ENCODE measurements at places on chromosomes 1 and 21. TPM values are rescaled to one million over a fixed set of nuclear protein-coding genes. Genes with fewer than 3 reads are reported as not detected.

GRCh38 chr1:7508052-7508933, 262.8 kb upstream of the VAMP3 start:
- no peak for DNase-seq

DNA sequence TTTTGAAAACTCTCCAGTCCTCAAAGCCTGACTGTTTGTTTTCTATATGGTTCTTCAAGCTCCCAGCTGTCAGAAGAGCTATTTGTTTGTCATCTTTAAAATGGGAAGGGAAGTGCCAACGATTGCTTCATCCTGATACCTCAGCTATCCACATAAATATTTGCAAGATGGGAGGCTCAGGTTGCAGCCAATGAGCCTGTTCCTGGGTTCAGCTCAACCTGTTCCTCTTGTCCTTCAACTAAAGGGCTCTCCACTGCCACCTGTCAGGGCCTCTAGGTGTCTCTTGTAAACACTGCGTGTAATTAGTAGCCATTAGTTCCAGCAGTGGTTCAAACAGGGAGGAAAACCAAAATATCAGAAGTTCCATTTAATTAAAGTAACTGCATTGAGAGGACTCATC, 445.1 kb downstream of the AJAP1 start:
- no peak for DNase-seq

DNA sequence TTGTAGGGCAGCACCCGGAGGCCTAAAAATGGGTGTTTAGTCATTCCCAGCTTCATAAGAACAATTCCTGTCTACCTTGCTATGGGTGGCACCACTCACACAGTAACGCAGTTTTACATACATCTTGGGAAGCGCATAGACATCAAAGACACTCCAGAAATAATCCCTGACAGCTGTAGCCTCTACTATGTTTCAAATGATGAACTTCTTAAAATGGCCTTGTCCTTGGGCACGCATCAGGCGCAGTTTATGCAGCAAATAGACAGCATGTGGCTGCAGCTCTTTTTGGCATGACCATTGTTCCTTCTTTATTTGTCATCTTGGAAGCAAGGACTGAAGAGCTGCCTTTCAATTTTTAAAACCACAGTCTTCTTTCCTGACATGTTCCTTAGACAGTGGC, 77.6 kb upstream of the CACYBP start:
- no peak for DNase-seq

DNA sequence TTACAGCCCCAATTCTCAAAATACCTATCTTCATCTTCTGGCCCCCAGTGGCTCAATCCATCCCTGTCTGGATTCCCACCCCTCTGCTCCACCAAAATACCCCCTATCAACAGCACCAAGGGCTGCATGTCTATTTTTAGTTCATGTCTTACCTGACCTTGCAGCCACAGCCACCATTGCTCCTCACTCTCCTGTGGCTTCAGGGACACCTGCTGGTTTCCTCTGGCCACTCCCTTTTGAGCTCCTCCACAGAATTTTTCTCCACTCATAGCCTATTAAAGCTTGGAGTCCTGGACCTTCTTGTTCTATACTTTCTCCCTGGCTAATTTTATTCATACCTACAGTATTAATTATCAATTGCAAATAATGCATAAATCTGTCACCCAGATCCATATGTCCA, 125.3 kb upstream of the NGF start:
- DNase-seq: no peak

DNA sequence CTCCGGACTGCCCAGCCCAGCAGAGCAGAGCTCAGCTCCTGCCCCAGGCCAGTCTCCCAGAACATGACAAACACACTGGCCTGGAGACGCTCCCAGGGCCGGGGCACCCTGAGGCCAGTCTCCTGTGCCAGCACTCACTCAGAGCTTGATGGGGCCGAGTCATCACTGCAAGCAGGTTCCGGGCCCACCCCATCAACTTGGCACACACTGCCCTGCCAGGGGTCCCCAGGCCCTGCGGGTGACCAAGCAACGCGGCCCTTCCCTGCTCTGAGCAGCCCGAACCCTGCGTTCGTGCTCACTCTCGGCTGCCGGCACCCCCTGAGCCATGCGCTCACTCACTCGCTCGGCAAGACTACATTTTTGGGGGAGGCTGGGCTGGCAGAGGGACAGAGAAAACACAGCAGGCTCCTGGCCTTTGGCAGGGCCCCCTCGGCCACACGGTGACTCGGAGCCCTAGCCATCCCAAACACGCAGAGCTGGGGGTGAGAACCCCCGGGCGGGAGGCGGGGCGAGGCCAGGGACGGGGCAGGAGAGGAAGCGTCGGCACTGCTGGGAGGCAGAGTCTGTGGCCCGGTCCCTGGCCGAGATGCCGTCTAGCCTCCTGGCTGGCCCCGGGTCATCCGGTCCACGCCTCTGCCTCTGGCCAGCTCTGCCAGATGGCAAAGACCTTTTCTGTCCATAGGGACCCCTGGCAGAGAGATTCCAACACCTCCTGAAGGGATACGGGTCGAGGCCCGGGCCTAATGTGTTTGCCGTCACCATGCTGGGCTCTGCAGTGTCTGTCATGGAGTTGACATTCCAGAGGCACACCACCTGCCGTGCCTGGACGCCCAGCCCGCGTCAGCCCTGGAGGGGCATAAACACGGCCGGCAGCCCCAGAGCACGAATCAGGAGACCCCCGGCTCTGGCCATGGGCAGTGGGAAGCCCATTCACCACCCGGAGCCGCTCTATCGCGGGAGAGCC, 68.0 kb downstream of the MEGF6 start:
- DNase-seq: no peak

OR2L2 gene
- 0.25 TPM for total RNA-seq

NBPF12 gene
- 14.7 TPM for total RNA-seq
